ENCODE measurements at places on chromosomes 2 and 18.
A peak's percentile ranks its signal among the peaks of the same experiment; 100 is the strongest.

DNA sequence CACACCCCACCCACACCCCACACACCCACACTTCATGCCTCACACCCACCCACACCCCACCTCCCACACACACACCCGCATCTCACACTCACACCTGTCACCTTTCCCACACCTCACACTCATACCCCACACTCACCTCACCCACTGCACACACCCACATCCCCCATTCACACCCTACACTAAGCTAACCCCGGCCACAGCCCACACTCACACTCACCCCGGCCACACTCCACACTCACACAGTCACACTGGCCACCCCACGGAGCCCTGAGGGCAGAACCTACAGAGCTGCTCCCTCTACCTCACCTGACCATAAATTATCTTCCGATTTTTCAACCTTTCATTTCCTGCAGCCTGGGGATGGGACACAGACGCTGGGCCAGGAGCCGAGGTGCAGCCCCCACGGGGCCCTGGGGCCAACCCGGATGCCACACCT is 241.3 kb downstream of the HDAC4 start:
- no peak for DNase-seq

DNA sequence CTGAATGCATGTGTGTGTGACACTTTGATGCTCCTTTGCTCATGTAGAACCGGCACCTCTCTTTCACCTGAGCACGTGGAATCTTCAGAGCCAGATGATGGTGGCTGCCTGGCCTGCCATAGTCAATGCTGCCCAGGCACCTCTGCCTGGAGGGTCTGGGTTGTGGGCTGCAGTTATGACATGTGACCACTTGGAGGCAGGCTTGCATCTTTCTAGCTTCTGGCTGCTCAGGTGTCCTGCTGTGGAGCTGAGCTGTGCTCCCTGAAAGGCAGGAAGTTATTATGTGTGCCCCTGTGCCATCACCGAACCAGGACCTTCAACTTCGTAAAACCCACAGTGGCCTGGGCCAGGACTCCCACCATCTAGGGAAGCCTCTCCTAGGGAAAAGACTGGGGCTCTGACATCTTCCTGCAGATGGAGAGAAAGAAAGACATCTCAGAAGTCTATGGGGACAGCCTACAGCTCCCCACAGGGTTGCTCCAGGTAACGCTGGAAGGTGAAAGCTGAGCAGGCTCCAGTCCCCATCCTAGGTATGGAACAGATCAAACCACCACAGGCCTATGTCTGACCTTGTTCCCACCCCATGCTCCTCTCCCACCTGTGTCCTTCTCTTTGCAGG is 30.2 kb downstream of the PSD4 start:
- peak; percentile 58 for DNase-seq

GRCh38 chr18:34809451-34810072 is 99.5 kb downstream of the DTNA start:
- no peak for DNase-seq

DNA sequence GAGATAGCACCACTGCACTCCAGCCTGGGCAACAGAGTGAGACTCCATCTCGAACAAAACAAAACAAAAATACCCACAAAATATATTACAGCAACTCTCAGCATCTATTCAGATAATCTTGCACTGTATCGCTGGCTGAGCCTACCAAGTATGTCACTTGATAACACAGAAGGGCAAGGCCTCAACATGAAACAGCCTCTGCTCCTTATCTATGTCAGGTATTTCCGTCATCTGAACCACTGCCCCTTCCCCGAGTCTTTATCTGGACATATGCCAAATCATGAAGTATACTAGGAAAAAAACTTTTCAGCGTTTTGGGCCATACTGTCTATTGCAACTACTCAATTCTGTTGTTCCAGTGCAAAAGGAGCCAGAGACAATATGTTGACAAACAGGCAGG is 17.7 kb downstream of the PDIA6 start:
- no peak for DNase-seq

- no peak for DNase-seq
Measured at GRCh38 chr2:164824872-164825271, 16.8 kb downstream of the COBLL1 start.

DNA sequence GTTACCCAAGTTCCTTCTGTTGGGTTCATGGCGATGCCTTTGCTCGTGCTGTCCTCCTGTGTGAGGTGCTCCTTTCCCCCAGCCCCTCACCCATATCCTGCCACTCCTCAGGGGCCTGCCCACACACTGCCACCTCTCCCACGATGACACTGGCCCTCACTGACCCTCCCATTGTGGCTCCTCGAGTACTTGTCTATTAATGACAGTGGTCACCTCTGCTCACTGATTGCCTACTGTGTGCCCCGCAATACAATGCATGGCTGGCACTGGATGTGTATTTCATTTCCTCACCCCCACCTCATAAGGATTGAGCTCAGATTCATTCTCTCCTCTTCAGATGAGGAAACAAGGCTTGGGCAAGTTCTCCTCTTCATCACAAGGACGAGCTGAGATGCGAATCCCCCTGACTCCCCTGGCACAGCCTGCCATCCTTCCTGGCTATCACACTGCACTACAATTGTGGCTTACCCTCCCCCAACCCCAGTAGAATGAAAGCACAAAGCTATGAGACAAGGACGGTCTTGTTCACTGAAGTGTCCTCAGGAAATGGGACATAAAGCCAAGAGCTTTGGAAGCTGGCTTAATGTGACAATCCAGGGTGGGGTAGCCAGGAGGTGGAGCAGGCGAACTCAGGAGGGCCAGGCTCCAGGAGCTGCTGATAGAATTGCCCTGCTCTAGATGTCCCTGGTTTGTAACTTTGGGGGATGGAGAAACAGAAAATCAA is 93.9 kb upstream of the RAB12 start:
- no peak for DNase-seq

DNA sequence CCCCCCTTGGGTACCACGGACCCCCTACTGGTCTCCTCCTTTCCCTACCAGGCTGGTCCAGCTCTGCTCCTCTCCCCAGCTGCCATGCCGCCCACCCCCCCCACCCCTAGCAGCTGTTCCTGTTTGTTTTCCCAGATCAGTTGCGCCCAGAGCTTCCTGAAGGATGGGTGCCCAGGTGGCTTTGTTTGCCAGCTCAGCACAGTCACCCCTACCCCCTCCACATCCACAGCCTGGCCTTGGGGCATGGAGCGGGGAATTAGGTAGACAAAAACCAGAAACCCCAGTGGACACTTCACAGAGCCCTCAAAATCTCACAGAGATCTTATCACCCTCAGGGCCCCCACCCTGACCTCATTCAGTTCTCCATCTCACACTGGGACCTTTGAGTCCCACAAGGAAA is 3.7 kb upstream of the CRYBA2 start:
- DNase-seq, result no peak

GRCh38 chr2:120647487-120647886 is 88.2 kb upstream of the GLI2 start:
- no peak for DNase-seq

DNA sequence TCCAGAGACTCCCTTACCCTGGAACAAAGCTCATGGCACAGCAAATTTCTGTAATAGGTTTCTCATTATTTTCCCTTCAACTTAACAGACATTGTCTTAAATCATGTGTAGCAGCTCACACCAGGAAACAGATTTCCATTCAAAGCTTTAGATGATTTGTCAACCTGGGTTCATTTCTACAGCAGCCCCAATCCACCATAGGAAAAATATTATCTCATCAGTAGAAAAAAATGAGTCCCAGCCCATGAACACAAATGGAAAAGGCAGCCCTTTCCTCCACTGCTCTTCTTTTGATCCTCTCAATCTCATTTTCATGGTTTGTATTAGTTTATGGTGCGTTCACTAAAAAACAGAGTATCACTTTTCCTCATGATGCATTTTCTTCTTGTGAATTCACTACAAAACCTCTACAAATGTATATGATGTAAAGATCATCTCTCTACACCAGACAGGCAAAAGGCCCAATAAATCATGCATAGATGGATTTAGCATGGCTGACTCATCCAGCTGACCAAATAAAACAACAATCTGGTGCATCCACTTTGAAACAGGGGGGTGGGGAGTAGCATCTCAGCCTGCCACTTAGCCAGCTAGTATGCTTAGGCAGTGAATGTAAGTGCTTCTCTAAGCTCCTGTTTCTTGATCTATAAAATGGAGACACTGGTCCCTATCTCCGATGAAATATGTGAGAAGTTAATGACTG is 78.6 kb downstream of the SATB2 start:
- no peak for DNase-seq

DNA sequence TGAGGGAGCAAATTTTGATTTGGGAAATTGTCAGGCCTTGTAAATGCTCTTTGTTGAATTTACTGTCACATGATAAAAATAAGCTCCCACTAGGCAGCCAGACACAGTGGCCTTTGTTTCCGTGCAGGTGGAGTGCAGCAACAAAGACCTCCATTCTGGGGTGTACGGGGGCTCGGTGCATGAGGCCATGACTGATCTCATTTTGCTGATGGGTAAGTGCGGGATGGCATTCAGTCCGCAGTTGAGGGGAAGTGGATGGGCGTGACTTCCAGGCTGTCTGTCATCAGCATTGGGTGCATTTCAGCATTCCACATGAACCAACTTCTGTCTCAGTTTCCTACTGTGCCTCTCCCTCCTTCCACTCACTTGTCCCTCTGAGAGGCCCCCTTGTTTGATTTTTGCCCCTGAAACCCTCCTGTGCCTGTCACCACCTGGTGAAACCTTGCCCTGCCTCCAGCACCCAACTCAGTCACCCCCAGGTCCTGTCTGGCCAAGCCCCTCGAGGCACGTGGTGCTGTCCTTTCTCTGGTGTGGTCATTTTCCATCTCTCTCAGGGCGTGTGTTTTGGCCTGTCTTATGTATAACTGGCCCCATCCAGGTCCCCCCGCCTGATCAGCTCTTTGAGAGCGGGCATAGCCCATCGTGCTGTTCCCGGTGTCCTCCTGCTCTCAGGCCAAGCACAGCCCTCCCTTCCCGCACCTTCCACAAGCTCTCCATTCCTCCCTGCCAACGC is 16.3 kb downstream of the CNDP2 start:
- no peak for DNase-seq

DNA sequence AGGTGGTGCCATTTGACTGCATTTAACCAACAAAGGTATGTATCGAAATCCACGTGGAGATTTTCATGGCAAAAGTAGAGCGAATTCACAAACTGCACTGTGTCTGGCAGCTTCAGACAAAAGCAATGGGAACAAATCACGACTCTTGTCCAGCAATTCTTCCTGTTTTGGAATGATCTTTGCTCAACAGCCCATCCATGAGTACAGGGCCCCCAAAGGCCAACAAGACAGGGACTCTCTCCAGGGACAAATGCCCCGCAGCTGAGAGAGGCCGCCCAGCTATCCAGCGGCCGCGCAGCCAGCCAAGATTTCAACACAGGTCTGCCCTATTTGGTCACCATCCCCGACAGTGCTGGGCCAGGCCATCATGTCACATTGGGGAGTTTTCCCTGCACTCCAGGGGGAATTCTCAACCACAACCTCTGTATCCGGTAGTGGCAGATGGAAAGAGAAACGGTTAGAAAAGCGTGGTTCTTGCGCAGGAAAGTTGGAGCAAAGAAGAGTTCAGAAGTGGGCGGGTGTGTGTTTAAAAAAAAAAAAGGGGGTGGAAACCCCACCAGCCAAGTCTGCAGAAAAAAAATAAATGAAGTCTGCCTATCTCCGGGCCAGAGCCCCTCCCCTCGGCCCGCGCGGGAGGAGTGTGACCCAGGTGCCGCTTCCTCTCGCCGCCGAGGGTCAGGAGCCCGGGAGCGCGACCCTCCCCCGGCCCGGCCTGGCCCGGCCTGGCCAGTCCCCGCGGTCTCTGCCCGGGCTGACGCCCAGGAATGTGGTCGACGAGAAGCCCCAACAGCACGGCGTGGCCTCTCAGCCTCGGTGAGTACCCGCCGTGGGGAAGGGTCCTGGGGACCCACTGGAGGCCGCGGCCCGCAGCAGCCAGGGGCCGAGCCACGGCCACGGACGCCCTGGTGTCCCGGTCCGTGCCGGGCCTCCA is at the start of gene GYPC:
GYPC (plus strand) TSS at position 659 of the 931 bp plus-strand sequence; CDS start at position 765, 106 bp downstream.
- peak; percentile 46 for DNase-seq

DNA sequence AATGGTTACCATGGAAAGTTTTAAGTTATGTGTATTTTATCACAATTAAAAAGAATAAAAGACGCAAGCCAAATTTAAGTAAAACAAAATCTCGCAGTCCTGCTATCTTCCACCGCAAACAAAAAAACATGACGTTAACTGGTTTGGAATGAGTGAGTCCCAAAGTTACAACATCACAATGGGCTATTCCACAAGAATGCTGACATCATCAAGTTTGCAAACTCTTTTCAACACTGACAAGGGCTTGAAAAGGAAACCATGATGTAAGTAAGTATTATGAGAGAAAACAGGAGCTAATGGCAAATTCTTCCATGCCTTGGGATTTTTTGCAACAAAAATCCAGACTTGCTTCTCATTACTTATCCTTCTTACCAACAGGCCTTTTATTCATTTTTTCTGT is 31.1 kb downstream of the SIGLEC15 start:
- no peak for DNase-seq

DNA sequence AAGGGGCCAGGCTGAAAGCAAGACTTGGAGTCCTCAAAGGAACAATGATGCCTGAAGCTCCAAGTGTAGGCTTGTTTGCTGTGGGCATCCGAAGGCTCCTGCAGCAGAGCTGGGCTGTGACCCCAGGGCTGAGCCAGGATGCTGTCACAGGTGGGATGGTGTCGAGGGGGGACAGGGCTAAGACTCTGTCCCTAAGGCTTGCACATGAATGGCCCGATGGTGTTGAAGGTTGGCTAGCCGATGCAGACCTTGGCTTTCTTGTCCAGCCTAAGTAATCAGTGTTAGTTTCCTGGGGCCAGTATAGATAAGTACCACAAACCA is 251.0 kb downstream of the NDUFA10 start:
- no peak for DNase-seq

- DNase-seq, result no peak
Measured at GRCh38 chr18:49726675-49726963, 86.7 kb downstream of the ACAA2 start.

DNA sequence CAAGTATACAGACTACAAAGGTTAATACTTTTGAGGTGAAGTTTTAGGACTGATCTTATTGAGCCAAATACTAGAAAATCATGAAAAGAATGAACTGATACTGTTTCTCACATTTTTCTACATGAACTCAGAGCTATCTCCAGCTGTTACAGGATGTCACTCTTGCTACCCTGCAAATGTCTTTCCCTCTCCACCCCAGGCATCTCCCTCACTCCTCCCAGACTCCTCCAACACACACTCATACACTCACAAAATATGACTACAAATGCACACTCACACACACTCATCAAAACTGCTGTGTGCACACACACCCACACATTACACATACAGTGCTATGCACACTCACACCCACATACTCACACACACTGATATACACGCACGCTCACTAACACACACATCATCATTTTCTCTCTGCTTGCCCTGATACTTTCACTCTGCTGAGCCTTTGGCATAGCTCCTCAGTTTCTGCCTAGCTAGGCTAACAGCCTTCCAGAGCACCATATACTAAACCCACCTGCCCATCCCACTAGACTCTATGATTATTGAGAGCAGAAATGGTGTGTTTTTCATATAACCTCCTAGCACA is 273.3 kb downstream of the CD226 start:
- no peak for DNase-seq

GRCh38 chr2:45714679-45715078 is 63.2 kb downstream of the PRKCE start:
- DNase-seq, result no peak
